ENCODE measurements at places on chromosomes 4 and X.

GRCh38 chrX:134172588-134173259, 64.3 kb upstream of the CCDC160 start:
- DNase-seq = no peak

- no peak for DNase-seq
Observed at GRCh38 chr4:86564795-86565194, 29.3 kb upstream of the PTPN13 start.

GRCh38 chr4:11704186-11704830, 275.6 kb upstream of the HS3ST1 start:
- no peak for DNase-seq

DNA sequence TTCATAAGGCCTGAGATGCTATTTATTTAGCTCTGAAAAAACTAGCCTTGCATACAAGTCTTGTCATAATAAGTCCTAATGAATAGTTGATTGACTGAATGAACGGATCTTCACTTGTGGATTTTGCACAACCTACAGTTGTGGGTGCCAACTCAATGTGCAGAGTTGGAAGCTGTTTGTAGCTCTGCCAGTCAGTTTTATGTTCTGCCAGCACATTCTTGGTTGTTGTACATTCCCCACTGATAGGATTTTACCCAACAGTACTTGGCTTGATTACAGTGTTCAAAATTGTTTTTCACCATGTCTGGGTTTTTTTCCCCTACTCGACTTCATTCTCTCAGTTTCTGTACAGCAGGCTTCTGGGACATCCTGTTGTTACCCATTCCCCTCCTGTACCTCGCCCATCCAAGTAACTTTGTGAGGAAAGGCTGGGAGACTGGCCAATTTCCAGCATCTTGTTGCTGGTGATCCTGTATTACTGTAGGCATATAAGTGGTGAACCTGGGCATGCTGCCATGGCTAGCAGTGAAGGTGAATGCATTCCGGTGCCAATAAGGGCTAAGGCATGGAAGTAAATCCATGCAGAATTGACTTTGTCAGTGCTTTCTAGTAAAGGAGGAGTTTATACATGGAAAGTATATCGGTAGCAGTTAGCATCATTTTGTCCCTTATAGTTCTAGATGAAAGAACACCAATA, 22.8 kb downstream of the IL1RAPL1 start:
- DNase-seq = no peak

DNA sequence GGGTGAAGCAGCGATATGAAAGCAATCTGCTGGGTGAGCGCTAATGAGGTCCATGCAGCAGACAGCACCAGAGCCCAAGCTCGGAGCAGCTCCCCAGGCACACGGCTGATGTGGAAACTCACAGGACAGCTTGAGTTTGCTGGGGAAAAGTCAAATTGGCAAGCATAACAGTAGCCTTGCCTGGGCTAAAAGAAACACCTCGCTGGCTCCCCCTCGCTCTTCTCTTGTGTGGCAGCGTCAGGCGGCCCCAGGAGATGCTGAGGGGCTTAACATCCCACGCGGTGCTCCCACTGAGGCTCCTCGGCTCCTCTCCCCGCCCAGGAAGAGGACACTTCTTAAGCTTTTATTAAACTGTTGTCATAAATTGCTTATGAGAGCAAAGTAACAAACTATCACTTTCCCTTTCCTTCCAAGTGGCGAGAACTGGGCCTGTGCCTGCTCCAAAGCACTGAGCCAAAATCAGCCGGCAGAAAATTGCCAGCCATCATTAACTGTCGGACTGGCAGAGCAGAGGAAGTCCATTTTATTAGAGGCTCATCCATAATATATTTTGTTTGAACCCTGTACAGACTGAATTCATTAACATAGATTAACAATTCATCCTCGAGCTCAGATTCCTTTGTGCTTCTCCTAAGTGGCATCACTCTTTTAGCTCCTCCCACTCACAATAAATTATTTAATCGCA, 111.4 kb downstream of the TSPAN5 start:
- no peak for DNase-seq

GRCh38 chr4:8273450-8273849, 3.9 kb downstream of the HTRA3 start:
- DNase-seq = no peak

GRCh38 chrX:132489578-132490419, 961 bp upstream of the MBNL3 start:
- DNase-seq = peak; percentile 68

DNA sequence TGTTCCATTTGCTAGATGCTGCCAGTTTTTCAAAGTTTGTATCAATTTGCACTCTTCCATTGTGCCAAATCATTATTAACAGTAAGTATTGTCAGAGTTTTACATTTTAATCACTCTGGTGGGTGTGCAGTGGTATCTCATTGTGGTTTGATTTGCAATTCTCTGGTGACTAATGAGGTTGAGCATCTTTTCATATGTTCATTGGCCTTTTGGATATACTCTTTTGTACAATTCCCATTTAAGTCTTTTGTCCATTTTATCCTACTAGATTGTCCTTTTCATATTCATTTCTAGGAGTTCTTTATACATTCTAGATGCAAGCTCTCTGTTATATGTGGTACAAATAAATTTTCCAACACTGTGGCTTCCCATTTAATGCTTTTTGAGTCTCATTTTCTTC, 17.4 kb upstream of the ARHGAP36 start:
- DNase-seq = no peak

DNA sequence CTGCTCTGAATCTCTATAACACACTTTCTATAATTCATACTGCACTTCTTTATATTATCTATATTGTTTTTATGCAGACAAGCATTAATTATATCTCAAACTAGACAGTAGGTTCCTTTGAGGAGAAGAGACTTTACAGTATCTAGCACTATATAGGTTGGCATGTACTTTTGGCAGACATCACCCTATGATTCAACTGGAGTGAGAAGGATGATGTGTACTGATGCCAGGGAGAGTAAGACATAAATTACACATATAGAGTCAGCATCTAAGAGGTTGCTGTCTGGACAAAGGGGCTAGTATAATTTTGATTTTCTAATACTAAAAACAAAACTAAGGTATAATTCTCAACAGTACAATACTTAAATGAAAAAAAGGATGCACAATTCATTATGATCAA, 5.1 kb upstream of the RBM41 start:
- no peak for DNase-seq

- no peak for DNase-seq
Observed at GRCh38 chr4:187544461-187545053, 451.0 kb upstream of the ZFP42 start.

DNA sequence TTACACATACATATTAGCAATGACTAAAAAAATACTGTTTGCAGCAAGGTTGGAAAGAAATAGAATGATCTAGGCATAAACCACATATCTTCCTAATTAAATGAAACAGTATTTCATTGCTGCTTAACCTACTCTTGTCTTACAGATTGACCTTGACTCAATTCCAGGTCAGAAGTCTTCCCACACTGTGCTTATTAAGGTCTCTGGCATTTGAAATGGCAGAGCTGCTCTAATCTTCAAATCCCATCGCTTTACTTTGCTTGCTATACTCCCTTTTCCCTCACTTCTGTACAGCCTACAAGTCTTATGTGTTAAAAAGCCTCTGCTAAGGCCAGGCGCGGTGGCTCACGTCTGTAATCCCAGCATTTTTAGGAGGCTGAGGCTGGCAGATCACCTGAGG, 424.5 kb downstream of the RPA4 start:
- no peak for DNase-seq

GRCh38 chrX:9576059-9576458, 111.2 kb downstream of the TBL1X start:
- DNase-seq = no peak

DNA sequence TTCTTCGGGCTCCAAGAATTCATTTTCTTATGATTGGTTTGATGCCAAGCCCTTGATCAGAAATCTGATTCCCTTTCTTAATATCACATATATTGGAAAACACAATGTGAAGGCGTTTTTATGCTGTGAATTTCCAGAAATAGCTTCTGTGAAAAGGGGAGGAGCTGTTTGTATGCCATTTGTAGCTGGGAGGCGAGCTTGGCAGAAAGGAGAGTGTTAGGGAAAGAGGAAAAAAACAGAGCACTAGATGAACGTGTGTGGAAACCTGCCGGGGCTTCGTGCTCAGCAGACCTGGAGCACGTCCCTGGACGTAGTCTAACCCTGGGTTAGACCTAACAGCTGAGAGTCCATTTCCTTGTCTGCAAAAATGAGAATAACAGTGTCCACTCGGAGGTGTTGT, 3.4 kb downstream of the CLCN4 start:
- DNase-seq = no peak

DNA sequence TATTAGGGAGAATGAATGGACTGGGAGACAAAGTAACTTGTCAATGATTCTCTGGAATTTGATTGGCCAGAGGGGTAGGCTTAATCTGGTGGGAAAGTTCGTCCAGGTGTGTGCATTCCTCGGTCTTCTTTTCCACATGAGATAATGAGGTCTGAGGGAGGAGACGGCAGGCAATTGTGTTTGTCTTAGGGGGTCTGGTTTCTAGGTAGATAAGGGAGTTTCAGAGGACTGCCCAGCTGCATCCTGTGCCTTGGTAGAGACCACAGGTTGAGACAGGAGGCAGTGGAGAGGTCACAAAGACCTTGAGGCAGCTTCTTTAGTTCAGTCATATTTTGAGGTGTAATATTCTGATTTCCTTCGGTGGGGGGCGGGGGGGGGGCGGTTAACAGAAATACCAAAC, 4.3 kb downstream of the MGST2 start:
- no peak for DNase-seq

- DNase-seq = no peak
Observed at GRCh38 chr4:73978886-73979285, 2.9 kb downstream of the PF4 start.

- DNase-seq = no peak
Observed at GRCh38 chr4:71235311-71236201, 103.3 kb upstream of the SLC4A4 start.

DNA sequence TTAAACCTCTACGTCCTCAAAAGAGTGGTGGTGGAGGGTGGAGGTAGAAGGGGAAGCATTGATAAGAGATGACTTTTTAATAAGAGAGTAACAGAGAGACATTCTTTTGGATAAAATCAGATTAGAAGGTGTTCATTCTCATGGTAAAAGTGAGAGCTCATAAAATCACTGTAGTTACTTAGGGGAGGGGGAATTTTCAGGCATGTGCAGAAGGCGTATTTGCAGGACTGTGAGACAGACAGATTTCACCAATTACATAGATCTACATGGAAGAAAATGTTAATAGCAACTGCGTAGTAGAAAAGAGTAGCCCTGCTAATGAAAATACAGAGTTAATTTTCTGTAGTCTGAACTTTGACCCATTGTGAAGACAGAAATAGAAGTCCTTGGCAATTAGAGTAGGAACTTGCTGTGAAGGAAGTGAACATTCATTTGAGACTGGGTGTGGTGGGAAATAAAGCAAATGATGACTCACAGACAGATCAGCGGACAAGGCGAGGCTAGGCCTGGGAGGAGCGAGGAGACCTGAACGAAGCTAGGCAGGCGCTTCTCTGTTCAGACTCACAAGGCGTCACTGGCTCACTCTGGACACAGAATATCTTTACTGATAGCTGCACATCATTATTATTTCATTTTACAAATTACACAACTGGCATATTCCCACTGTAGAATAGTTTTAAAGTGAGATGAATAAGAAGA, 57.2 kb upstream of the FAM9C start:
- DNase-seq = no peak

GRCh38 chr4:184250795-184251669, 33.4 kb upstream of the ENPP6 start:
- DNase-seq = peak; percentile 11

- no peak for DNase-seq
Observed at GRCh38 chrX:150361777-150362351, 1.3 kb upstream of the MAMLD1 start.

- no peak for DNase-seq
Observed at GRCh38 chr4:675980-676870, 1.9 kb downstream of the MYL5 start.

GRCh38 chr4:168475745-168476144, 4.5 kb downstream of the DDX60L start:
- no peak for DNase-seq

GRCh38 chrX:133444952-133445831, 29.9 kb upstream of the GPC4 start:
- peak; percentile 56 for DNase-seq

- DNase-seq = no peak
Observed at GRCh38 chr4:180098586-180098985, 2144.6 kb upstream of the TENM3 start.

DNA sequence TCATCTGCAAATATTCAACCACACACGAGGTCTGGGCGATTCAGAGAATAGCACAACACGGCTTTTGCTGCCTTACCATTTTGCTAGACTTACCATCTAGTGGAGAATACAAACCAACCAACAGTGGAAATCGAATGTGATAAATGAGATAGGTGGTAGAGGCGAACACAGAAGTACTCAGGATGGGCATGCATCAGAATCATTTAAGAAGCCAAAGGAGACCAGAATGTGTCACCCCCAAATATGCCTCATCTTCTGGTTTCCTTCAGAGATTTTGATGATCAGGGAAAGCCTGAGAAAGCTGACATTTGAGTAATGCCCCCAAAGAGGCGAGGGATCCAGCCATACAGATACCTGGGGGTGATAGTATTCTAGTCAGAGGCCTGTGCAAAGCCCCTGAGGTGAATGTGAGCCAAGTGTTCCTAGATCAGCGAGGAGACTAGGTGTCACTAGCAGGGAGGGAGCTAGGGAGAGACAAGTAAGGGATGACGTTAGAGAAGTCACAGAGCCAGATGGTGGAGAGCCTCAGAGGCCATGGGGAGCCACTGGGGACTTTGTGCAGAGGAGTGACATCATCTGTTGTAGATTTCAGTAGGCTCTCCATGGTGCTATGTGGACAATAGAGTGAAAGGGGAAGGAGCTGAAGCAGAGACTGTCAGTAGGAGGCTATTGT, 1.7 kb downstream of the MTMR1 start:
- DNase-seq = no peak

DNA sequence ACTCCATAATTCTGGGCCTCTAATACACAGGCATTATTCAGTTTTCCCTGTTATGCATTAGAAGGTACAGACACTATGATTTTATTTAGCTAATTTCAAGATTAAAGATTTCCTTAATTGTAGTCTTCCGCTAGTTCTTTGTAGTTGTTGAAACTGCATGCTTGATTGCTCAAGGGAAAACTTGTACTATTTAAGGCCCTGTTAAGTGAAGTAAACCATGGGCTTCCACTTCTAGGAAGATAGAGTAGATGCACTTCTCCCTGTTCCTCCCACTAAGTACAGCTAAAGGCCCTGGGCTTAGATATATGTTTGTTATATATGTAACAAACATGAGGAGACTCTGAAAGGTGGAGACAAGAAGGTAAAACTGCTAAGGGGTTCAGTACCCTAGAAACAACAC, 215.8 kb upstream of the LEF1 start:
- no peak for DNase-seq

DNA sequence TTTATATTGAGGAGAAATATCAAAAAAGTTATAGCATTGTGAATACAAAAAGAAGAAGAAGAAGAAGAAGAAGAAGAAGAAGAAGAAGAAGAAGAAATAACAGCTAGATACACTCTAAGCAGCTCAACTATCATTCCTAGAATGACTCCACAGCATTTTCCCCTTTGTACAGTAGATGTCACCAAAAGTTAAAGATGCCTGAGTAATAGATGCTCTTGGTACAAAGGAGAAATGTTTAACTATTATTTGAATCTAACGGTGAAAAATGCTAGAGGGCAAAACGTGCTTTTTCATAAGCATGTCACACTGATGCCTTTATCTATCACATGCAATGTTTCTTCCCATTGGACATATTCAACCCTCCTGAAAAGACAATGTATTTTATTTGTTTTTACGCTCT, 178.4 kb upstream of the GPRIN3 start:
- no peak for DNase-seq

Data from NCI-H774 (cell line).